ENCODE measurements at places on chromosomes 1 and 21. TPM values are rescaled to one million over a fixed set of nuclear protein-coding genes. Genes with fewer than 3 reads are reported as not detected.

DNA sequence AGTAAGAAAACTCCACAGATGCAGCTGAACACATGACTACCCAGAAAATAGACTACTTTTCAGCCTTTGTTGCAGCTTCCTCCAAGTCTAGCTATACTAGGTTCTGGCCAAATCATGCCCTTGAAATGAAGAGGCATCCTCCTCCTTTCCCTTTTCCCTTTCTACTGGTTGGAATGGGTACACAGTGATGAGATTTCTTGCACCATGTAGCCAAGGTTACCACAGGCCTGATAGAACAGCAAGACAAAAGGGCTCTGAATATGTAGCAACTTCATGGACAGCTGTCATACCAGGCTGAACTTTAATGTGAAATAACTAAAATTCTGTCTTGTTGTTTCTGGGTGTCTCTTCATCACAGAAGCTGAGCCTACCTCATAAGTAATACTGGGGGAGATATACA, 146.5 kb downstream of the PDE4B start:
- no peak for DNase-seq

GRCh38 chr1:236568285-236568894, 35.9 kb downstream of the HEATR1 start:
- no peak for DNase-seq

APOBEC4 gene
- not detected for total RNA-seq

TRAF3IP3 gene
- 6.2 TPM for total RNA-seq

S1PR1 gene
- 38.7 TPM for total RNA-seq
